ENCODE measurements at places on chromosomes 7 and 10. TPM values are rescaled to one million over a fixed set of nuclear protein-coding genes. Genes with fewer than 3 reads are reported as not detected.

Gene COL1A2
- total RNA-seq: 1,836 TPM

Gene CRPPA
- 3.4 TPM for total RNA-seq

Gene SNX10
- total RNA-seq: 6.3 TPM

Gene ARL3
- total RNA-seq: 6.4 TPM

Gene PON1
- 37.4 TPM for total RNA-seq

Gene MYL7
- total RNA-seq: 5.2 TPM

Gene SYNPO2L
- total RNA-seq: not detected

DNA sequence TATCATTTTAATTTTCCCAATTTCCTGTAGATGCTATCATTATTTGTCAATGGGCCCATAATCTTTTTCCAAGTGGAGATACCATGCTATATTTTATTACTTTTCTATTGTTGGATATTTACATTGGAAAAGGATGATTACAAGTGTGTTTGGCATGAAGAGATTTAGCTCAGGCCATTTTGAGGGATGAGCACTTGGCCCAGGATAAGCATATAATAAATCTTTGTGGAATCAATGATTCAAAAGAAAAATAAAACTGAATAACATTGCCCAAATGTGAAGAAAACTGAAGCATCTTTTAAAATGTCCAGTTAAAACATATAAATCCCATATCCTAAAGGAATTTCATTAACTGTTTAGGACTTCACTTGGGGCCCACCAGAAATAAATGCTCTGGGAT is 260.9 kb upstream of the BMPER start:
- no peak for DNase-seq

DNA sequence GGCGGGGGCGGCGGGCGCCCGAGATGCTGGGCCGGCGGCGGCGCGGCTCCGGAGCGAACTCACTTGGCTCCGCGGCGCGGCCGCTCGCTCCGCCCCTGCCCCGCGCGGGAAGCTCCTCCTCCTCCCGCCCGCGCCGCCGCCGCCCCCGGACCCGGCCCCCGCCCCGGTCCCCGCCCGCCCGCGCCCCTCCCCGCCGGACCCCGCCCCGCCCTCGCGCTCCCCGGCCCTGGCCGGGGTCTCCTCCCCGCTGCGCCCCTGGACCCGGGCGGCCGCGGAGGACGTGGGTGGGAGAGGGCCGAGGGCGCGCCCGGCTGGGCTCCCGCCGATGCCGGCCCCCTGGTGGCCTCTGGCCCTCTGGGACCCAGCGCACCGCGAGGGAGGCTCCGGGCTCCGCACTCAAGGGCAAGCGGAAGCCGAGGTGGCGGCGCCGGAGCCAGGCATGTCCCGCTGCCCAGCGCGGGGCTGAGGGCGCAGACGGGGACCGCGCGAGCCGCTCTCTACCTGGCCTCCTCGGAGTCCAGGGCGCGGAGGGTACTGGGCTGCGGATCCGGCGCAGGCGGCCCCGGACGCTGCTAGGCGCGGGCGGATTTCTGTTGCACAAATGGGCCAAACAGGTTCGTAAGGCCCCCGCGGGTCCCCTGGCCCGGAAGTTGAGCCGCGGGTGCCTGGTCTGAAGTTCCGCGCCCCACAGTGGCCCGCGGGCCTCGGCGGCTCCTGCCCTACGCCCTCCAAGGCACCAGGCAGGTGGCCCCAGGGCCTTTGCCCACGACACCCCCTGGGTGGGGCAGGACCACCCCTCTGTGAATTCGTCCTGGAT is at the start of gene TCERG1L:
TCERG1L (minus strand) TSS at position 61 of the 817 bp plus-strand sequence. CDS start 86 bp downstream, outside the sequence.
- peak; percentile 62 for DNase-seq

DNA sequence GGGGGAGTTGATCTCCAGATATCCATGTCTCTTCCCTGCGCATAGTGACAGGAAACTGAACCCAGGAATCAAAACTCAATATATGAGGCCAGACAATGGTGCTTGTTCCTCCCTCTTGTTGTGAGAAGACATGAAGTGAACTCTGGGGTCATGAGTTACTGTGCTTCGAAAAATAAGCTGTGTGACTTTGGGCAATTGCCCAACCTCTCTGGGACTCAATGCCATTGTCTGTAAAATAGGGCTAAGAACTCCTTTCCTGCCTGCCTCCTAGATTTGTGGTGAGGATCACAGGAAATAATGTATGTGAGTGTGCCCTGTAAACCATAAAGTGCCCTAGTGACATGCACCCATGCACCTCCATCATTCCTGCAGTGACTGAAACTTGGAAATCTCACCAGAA is 48.4 kb downstream of the SYPL1 start:
- DNase-seq: no peak

- DNase-seq: no peak
Observed at GRCh38 chr7:107228291-107228690, 59.5 kb downstream of the HBP1 start.

DNA sequence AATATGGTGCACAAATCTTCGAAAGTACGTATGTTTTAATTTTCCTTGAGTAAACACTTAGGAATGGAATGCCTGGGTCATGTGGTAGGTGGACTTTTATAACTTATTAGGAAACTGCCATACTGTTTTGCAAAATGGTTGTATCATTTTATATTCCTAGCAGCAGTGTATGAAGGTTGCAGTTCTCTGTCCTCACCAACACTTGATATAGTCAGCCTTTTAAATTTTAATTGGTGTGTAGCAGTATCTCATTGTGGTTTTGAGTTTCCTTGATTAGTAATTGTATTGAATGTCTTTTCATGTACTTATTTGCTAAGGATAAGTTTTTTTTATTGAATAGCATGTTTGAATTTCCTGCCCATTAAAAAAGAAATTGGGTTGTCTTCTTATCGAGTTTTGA is 926 bp upstream of the PCBD1 start:
- no peak for DNase-seq

GRCh38 chr7:126803990-126804389 is 448.8 kb downstream of the GRM8 start:
- peak; percentile 21 for DNase-seq

DNA sequence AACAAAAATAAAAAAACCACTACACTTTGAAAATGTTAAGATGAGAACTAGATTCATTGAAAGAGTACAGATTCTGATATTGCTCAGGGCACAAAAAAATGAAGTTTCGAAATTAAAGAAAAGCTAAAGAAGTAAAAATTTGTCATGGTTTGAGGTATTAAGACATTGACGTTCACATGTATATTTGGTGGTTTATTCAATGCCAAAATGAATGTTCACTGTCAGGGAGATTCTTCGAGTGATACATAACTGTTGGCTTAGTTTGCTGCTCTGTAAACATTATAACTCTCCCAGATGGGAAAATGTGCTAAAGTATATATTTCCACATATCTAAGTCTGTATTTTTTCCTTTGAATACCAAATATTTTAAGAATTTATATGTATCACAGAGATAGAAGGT is 345.0 kb downstream of the SEMA3D start:
- no peak for DNase-seq

- peak; percentile 37 for DNase-seq
Observed at GRCh38 chr10:78563314-78563713, 505.5 kb upstream of the ZMIZ1 start.

DNA sequence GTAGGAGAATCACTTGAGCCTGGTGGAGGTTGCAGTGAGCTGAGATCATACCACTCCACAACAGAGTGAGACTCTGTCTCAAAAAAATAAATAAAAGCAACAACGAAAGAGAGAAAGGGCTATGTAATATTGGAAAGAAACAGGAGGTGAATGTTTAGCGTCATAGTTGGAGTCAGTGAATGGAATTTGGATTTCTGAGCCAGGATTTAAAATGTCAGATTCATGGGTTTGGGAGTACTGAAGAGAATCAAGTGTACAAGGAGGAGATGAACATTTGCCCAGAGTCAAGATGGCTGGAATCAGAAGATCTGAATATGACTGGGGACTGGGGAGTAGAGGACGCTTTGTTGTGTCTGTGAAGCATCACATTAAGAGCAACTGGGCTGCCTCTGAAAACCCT is 366.4 kb downstream of the GALNT17 start:
- DNase-seq: no peak

GRCh38 chr7:105353752-105354328 is 34.9 kb downstream of the SRPK2 start:
- no peak for DNase-seq

DNA sequence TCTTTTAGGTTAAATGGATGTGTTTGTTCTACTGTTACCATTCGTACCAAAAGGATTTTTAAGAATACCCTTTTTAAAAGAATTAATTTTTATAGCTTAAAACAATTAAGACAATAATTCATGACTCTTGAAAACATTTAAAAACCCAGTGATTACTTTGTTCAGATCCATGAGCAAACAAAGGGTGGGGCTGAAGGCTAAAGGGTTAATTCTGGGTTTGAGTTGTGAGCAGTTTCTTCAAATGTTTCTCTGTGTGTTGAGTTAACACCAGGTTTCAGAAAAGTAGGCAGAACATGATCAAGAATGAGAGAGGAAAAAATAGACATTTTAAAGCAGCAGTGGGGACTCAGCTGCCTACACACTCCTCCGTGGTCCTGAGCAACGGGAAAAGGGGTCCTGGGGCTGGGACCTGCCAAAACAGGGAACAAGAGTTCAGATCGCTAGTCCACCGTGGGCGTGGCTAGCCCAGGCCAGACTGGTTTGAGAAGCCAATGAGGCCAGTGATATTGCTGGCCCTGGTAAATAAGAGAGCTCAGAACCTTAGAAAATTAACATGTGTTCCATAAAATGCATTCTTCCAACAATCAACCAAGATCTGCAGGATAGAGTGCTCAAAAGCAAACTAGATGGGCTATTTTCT is 14.9 kb upstream of the EZH2 start:
- DNase-seq: no peak

GRCh38 chr7:40918701-40919271 is 784.0 kb downstream of the SUGCT start:
- DNase-seq: peak; percentile 65

- peak; percentile 77 for DNase-seq
Observed at GRCh38 chr10:123995461-123996131, 97.8 kb downstream of the CHST15 start.

DNA sequence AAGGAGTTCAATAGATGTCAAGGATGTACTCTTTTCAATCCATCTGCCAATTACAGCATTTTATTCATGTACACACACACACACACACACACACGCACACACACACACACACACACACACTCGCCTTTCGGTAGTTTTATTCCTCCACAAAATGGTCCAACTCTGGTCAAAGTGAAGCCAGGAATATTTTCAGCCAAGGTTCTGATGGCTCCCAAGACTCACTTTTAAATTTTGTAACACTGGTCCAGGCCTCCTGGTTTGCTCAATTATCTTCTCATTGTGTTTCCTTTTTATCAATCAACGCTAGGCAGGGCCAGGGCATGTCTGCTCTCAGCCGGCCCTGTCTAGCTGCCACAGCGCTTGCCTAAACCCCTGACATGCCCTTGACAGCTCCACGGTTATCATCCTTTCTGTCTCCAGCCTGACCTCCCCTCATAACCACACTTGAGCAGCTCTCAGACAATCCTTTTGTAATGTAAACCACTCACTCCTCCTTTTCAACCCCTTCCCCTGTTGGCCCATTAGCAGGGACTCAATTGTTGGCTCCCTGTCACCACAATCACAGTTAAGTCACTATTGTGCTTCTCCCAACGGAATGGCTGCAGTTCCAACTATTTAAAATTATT is 115.1 kb downstream of the ICA1 start:
- DNase-seq: no peak

DNA sequence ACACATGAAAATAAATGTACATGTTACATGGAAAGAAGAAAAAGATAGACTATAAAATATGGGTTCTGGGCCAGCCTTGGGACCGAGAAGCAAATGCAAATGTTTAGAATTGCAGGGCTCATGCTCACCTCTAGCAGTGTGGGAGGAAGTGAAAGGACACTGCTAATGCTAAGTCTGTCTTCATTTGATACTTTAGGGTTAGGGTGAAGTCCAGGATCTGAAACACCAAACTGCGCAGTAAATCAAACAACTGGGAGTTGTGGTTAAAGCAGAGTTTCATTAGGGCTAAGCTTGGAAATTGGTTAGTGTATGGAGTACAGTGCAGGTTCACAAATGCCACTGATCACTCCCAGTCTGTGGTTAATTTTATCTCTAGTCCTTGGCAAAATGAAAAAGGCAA is 73.2 kb upstream of the PDK4 start:
- no peak for DNase-seq

DNA sequence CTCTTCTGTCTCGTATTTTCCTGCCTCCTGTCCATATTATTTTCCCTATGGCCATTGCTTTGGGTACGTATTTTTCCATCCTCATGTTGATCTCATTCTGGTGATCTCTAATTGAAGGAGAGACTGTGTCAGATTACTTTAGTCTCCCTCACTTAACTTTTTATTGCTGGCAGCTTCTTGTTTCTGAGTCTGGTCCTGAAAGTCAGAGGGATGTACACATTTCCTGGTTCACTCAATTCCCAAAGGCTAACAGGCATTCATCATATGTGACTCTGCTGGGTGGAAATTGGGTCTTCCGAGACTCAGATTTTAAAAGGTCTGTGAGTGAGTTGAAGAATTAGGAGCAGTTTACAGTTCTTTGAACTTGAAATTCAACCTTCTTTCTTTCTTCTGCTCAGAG is 10.9 kb downstream of the UMAD1 start:
- DNase-seq: no peak

DNA sequence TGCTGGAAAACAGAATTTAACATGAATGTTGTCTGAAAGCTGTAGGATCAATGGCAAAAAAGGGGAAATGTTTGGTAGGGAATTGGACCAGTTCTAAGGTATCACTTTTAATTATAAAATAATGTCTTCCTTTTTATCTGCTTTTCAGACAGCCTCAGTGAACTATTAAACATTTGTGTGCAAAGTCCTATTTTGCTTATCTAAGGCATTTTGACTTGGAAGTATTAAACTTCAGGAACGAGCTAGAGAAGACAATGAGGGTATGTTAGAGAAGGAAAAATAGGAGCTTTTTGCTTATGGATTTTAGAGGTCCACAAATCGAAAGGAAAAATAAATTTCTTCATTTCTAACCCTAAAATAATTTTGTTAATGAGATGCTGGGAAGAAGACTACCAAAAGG is 63.3 kb downstream of the PODXL start:
- no peak for DNase-seq

GRCh38 chr10:132634947-132635271 is 97.3 kb downstream of the INPP5A start:
- DNase-seq: no peak

GRCh38 chr7:108461840-108462239 is 5.6 kb upstream of the NRCAM start:
- peak; percentile 11 for DNase-seq

- DNase-seq: no peak
Observed at GRCh38 chr7:4832711-4833110, 29.1 kb downstream of the PAPOLB start.
